ENCODE measurements at places on chromosomes 11 and 22. TPM values are rescaled to one million over a fixed set of nuclear protein-coding genes. Genes with fewer than 3 reads are reported as not detected.

The MMP10 gene
- total RNA-seq: not detected

The PTGDR2 gene
- 0.59 TPM for total RNA-seq

The PITPNM1 gene
- 7.5 TPM for total RNA-seq

The HEPN1 gene
- total RNA-seq: not detected

The PGGHG gene
- 9.0 TPM for total RNA-seq

The MFRP gene
- 0.10 TPM for total RNA-seq

The AMOTL1 gene
- total RNA-seq: 80.7 TPM

The FAM227A gene
- 3.2 TPM for total RNA-seq

The OR52E8 gene
- not detected for total RNA-seq

GRCh38 chr11:132078264-132079076, 708.1 kb downstream of the NTM start:
- no peak for DNase-seq

- DNase-seq: peak; percentile 19
These were observed 1407.6 kb upstream of the RAG2 start for GRCh38 chr11:38005597-38005996.

GRCh38 chr22:50114221-50115021, 24.6 kb downstream of the MOV10L1 start:
- DNase-seq: peak; percentile 20

DNA sequence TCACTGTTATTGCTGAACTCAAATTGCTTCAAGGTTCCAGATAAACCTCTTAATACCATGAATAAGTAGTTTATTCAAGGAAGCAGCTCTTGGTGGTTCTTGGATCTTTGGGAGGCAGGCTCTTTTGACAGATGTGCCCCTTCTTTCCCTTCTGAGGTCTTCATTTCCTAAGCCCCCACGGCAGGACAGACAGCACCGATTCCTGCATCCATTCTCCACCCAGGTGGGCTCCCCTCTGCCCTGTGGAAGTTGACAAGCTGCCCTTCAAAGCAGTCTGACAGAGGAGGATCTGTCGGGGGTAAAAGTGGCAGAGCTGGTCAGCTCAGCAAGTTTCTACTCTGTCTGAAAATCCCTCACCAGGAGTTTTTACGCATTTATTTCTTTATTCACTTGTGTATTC, 605.3 kb upstream of the B3GAT1 start:
- no peak for DNase-seq

- DNase-seq: no peak
These were observed 4.1 kb downstream of the IGF2 start for GRCh38 chr11:2135018-2135569.

DNA sequence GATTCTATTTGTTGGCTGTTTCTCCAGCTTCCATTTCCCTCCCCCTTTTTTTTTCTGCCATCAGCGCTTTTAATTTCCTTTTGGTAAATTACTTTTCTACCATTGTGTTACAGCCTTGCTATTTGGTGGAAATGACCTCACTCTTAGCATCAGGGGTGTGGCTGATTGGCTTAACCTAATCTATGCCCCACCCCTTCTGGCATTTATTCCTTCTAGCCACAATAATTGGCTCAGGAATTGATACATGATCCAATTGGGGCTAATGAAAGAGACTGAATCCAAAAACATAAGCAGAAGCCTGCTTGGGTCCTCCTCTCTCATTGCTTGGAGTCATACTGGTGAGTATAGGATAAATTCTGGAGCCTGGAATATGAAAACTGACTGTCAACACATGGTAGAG, 402.4 kb upstream of the LRRC4C start:
- DNase-seq: no peak

DNA sequence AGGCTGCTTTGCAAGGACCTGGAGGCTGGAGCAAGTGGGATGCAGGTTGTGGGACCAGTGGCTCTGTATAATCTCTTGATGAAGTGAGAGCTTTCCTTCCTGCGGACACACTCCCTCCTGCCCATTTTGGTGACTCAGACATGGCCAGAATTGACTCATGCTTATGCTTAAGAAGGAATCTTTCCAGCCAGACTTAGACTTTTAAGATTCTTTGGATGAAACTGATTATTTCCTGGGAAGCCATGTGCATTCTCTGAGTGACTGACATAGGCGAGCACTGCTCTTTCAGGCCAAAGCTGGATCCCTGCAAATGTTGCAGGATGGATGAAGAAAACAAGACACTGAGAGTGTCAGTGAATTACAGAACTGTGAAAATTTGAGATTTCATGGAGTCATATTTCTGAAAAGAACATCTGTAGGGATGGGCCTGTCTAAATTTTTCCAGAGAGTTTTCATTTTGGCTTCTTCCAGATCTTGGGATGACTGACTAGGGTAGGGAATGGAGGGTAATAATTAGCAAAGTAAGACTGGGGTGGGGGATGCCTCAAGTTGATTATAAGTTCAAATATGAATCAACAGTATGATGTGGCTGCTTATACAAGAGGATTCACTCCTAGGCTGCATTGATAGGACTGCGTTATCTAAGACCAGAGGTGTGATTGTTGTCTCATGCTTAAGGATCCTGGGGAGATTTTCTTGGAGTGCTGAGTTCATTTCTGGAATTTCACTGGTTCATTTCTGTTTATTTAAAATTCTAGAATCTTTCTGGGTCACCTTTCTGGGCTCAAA, 195.8 kb downstream of the HIPK3 start:
- no peak for DNase-seq

GRCh38 chr11:2561696-2562581, 117.1 kb downstream of the KCNQ1 start:
- DNase-seq: no peak

DNA sequence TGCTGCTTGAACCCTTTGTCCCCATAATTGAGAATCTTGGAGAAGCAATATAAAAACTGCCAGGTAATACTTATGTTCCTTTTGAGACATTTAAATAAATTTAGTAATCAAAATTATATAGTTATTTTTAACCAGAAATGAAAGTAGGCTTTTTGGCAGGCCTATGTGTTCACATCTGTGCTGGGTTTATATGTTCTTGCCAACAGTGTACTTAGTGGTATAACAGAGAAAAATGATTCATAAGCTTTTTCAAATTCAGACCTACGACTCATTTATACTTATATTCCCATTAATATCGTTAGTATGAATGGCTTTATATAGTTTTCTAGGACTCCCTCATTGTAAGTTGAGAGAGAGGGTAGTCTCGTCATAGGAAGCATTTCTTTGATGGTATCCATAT, 79.0 kb downstream of the DDX10 start:
- no peak for DNase-seq

DNA sequence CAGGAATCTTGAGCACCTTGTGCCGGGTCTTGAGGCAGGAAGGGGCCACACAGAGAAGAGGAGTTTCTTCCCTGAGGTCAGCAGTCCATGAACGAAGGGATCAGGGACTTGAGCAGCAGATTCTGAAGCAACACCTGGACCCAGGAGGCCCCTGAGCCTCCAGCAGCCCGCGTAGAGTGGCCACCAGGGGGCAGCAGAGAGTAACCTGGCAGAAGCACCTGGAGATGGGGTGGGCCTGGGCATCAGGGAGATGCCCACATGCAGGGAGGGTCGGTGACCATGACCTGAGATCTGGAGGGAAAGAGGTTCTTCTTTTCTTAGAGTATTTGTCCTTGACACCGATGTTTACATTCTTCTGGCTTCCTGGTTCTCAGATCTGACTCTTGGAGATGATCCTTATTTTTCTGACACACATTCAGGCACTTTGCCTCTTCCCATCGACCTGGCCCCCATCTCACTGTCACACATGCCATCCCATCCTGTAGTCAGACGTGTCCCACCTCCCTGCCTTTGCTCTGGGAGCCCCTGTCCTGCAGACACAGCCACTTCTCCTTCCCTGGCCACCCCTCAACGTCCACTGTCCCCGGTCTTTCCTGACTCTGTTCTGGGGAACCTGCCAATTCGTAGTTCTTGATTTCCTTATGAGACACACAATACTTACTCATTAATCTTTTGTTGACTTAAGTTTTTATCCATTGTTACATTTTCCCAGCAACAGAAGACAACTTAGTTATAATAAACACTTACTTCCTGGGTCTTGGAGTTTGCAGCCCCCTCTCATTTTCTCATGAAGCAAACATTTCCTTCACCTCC, 66.5 kb downstream of the GGTLC2 start:
- DNase-seq: no peak

- no peak for DNase-seq
These were observed 37.1 kb upstream of the CHST1 start for GRCh38 chr11:45702511-45702910.

GRCh38 chr11:57473285-57473841, 13.0 kb downstream of the RTN4RL2 start:
- DNase-seq: no peak

DNA sequence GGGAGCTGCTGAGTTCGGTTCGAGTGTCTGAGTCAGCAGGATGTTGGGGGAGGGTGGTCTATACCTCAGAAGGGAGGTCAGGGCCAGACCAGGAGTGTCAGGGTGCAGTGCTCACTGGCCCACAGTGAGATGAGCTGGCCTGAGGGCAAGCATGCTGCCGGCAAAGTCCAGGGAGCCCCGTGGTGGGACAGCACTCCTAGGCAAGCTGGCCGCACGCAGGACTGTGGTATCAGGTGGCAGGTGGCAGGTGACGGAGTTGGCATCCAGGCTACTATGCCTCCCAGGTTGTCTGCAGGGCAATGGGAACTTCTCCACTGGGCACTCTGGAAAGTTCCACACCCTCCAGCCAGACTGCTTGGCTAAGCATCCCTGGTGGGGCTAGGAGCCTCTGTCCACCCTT, 4.8 kb downstream of the FGF3 start:
- DNase-seq: no peak

DNA sequence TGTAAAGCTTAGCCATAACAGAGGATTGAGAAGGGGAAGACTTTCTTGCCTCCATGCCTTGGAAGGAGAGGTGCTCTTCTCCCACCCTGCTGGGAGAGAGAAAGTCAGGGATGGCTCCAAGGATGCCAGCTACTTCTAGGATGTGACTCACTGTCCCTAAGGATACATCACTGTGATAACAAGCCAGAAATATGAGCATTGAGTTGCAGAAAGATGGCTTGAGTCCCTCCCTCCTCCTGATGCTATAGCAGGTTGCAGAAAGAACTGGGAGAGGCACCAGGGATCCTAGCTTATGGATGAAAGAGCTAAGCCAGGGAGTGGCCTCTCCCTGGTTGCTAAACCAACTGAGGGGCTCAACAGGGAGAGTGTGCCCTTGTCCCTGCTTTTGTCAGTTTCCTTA, 27.8 kb upstream of the FJX1 start:
- no peak for DNase-seq

- DNase-seq: no peak
These were observed 92.9 kb upstream of the ISX start for GRCh38 chr22:34973016-34973415.

DNA sequence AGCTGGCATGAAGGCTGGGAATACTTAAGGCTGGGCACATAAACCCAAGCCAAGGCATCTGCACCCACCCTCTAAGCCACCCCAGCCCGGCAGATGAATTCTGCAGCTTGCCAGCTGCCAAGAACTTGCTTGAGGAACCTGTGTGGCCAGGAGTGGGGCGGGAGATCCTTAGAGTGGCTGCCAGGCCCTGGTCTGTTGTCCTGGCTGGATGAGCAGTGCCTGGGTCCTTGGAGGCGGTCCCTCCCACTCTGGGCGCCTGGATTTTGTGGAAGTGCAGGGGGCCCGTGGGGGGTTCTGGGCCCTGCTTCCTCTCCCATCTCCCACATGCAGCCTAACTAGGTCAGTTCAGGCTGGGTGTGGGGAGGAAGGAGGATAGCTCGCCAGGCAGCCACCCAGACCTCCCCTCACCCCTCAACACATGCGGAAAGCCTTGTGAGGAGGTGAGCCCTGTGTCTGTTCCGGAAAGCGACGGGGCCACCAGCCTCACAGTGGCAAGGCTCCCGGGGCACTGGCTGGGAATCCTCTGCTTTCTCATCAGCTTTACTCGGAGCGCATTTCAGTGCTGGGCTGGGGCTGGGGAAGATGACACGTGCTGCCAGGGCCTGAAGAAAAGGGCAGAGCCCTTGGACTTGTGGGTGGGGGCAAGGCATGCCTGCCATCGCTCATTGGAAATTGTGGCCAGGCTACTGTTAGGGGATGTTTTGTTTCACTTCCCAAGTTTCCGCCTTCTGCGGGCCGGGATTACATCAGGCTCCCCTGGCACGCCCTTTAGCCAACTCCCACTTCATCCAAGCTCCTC, 8.4 kb downstream of the DAGLA start:
- DNase-seq: no peak

DNA sequence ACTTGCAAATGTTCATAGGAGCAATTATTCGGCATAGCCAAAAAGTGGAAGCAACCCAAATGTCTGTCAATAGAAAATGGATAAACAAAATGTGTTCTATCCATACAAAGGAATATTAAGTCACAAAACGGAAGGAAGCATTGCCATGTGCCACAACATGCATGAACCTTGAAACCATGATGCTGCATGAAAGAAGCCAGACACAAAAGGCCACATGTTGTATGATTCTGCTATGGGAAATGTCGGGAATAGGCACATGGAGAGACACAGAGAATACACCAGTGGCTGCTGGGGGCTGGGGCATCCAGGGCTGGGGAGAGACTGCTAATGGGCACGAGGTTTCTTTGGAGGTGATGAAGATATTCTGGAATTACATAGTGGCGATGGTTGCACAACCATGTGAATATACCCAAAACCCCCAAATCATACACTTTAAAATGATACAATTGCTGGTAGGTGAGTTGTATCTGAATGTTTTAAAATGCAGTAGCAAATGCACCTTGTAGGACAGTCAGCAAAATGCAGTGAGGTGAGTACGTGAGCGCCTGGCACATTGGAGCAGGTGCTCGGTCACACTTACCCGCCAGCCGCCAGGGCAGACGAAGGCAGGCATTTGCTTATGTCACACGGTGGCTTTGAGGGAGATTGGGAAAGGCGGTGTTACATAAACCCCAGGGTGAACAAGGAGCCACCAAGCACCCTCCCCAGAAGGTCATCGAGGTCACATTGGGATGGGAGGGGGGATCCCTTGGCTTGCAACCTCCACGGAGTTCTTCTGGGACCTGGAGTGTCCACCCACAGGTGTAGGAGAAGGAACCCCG, 6.3 kb upstream of the OSM start:
- no peak for DNase-seq

Measured in skin of body (tissue), 3 donors.